Activated CD8-positive, alpha-beta memory T cell treated with anti-CD3 and anti-CD28 coated beads, Interleukin-2, amount 10 ng/mL, durations not matched to agents 7 days and 5 days (primary cell): ENCODE measurements at places on chromosomes 2 and 18. TPM values are rescaled to one million over a fixed set of nuclear protein-coding genes. Genes with fewer than 3 reads are reported as not detected.

GRCh38 chr18:6355789-6356589 lies 58.7 kb downstream of the L3MBTL4 start:
- DNase-seq = no peak

GRCh38 chr2:126748929-126749518 lies 93.1 kb downstream of the GYPC start:
- DNase-seq = peak; percentile 38

DNA sequence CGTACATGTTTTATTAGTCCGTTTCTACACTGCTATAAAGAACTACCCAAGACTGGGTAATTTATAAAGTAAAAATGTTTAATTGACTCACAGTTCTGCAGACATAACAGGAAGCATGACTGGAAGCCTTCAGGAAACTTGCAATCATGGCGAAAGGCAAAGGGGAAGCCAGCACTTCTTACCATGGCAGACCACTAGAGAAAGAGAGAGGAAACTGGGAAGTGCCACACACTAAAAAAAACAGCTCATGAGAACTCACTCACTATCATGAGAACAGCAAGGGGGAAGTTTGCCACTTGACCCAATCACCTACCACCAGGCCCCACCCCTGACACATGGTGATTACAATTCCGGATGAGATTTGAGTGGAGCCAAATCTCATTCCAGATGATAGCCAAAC lies 466.2 kb downstream of the IRS1 start:
- DNase-seq = no peak

GRCh38 chr2:150409196-150409595 lies 78.3 kb downstream of the RND3 start:
- DNase-seq = no peak

DNA sequence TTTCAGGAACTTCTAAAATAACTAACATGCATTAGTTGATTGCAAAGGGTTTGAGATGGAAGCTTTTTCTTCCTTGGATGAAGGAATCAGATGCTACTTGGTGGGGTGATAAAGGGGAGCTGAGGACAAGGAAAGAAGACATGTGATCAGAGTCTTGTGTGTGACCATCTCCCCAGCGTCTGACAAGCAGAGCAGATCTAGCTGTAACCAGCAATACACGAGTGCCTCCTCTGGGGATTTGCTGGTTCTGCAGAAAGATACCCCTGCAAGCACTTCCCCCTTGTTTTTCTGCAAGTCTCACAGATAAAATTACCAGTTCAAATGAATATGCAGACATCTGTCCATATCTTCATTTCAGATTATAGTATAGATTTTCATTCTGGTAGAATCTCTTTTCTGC lies 2.7 kb downstream of the CDH7 start:
- no peak for DNase-seq

DNA sequence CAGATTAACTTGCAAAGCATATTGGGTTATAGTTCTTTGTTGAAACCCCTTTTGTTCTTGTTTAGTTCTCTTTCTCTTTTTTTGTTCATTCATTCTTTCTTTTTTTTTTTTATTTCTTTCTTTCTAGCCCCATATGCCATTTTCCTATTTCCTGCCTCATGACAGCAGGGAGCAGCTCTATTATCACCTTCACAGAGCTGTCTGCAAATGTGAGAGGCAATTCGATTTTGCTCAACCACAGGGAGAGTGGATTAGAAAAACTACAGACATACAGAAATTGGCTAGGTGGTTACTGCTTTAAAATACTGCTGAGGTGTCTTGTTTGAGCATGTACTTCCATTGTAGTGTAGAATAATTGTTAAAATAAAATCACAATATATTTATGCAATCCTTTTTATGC lies 44.2 kb upstream of the TBR1 start:
- no peak for DNase-seq

GRCh38 chr2:127576433-127577207 lies 41.1 kb downstream of the MYO7B start:
- peak; percentile 27 for DNase-seq

DNA sequence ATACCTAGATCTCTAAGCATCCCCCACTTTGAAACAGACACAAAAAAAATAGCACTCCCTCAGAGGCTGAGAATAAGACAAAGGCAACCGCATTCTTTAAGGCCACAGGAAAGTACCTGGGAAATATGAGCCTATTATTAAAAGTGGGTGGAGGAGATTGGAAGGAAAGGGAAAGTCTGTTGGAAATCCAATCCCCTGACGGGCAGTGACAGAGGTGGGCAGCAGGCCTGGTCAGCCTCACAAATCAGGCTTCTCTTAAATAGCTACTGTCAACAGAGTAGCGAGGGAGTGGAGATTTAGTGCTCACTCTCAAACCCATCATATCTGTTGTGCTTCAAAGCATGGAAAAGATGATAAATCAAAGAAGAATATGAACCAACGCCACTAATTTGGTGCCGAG lies 324.4 kb downstream of the ALK start:
- no peak for DNase-seq

DNA sequence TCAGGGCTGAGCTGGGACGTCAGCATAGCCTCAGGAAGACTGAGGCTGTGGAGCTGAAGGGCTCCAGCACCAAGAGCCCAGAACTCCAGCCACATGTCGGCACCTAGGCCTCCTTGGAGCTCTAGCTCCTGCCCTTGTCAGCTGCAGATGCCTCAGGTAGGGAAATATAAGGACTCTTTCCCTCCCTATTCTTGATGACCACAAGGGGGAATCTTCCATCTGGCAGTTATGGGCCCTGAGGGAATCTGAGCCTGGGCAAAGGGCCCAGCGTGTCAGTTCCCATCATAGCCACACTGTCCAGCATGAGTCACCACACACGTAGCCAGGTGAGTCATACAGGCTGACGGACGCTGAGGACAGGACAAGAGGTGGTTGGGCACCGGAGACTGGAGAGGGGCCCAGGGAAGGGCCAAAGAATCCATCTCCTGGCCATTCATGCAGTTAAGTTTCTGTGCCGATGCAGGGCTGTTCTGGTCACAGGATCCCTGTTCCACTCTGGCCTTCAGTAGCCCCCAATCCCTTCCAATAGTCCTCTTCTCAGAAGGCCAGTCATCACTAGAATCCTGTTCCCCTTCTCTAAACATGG lies 1.8 kb downstream of the MPV17 start:
- no peak for DNase-seq

DNA sequence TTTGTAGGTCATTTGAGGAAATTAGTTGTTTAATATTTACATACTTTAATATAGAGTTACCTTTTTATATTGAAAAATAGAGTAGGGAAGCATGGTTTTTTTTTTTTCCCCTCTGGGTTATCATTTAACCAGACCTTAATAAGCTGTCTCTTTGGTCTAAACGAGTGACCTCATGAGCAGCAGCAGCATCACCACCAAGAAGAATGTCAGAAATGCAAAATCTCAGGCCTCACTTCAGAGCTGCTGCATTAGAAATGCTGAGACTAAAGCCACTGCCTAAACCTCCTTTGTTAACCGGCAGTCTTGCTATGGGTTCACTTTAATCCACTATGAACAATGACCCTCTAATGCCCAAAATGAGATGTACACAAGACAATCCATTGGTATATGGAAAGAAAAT lies 733.7 kb upstream of the FAM98A start:
- no peak for DNase-seq

Gene TMEM214
- 68.7 TPM for total RNA-seq

Gene SERPINB10
- 0.14 TPM for total RNA-seq

Gene ASB18
- total RNA-seq = not detected

Gene CBLN2
- not detected for total RNA-seq
